AG09309 (cell line): ENCODE measurements at places on chromosomes 12 and 14.

DNA sequence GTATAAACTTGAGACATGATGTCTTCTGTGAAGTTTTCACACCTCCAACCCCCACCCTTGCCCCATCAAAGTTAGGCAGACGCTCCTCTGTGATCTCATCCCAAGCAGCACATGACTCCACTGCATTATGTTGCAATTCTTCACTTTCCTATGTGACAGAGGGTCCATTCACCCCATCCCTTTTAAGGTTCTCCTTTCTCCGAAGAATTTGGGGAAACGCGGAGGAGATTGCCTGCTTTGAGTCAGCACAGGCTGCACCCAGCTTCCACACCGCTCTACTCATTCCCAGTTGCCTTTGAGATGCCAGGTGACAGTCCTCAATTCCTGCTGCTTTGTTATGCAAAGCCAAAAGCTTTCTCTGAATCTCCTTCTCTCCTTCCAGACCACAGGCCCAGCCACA is 61.8 kb downstream of the PHLDA1 start:
- no peak for DNase-seq

DNA sequence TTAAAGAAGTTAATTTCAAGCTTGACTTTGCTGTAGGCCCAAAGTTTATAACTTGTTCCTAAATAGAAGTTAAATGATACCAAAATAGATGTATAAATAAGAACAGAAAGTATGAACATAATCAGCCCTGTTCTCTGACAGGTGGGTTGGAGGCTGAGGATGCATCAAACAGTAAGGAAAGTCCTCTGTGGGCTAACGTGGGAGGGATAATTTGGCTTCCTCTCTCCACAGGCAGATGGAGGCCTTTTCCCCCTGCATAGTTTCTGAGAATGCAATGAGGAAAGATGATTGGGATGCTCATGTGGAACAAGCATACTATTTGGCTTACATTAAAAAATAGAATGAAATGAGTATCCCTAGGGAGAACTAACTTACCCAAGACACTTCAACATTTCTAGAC is 56.5 kb downstream of the GARIN6 start:
- no peak for DNase-seq

- DNase-seq = no peak
Measured at GRCh38 chr12:8493084-8493483, 20.2 kb upstream of the CLEC4D start.

- no peak for DNase-seq
Measured at GRCh38 chr12:45477526-45477925, 252.0 kb upstream of the ARID2 start.

DNA sequence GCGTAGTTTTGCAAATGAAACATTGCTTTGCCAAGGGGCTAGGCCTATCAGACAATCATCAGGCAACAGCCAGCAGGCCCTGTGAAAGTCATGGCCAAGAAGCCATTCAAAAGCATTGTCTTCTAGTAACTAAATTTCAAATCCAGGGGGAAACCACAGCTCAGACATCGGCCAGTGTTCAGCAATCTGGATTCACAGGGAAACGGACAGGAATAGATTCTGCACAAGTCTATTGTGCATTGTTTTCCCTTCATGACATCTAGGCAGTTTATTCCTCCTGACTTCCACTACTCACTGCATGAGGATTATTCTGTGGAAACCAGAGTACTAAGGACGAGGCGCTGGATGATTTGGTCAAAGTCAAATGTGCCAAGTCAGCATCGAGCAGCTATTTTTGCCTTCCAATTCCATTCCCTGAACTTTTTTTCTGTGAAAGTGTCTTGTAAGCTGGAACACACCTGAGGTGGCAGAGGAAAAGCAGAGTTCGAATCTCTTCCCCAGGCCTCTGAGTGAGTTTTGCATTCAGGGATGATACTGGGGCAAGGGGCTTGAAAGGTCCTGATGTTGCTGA is 75.4 kb downstream of the VCPKMT start:
- DNase-seq = no peak

- no peak for DNase-seq
Measured at GRCh38 chr14:67817750-67818438, 1.5 kb upstream of the ZFYVE26 start.

- DNase-seq = no peak
Measured at GRCh38 chr14:26982071-26982470, 384.2 kb upstream of the NOVA1 start.

GRCh38 chr12:83015390-83016217 is 328.9 kb downstream of the TMTC2 start:
- peak; percentile 7 for DNase-seq

DNA sequence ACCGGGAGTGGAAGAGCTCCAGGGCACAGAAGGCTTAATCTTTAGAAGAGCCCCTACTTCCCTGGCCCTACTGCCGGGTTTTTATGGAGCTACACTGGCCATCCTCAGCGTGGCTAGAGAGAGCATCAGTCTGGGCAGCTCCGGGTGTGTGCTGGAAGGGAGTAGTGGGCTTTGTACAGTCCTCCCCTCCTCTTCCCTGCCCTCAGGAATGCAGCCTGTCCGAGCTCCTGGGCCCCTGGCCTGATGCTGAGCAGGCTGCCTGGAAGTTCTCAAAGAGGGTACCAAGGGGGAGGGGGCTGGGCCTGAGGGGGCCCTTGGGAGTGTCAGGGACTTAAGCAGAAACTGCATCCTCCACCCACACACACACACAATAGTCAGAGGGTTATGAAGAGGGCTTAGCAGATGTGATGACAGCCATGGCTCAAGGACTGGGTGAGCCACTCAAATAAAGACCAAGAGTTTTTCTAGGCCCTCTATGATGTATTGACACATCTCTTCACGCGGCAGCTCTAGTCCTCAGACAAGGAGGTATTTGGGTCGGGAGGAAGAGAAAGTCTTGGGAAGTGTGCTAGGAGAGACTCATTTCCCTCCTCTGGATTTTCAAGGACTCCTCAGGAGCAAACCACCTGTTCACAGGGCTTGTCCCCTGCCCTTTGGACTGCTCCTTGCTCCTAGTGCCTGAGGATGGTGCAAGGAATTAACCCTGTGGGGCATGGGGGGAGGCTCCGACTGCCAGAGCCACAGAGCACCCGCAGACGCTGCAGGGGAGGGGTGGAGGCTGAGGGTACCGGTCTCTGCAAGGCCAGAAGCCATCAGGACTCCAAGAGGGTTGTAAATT is 16.5 kb upstream of the FIGNL2 start:
- no peak for DNase-seq

- DNase-seq = peak; percentile 25
Measured at GRCh38 chr12:5745251-5745888, 199.7 kb downstream of the ANO2 start.
